Choroid plexus epithelial cell (primary cell): ENCODE measurements at places on chromosomes 5 and 9.

DNA sequence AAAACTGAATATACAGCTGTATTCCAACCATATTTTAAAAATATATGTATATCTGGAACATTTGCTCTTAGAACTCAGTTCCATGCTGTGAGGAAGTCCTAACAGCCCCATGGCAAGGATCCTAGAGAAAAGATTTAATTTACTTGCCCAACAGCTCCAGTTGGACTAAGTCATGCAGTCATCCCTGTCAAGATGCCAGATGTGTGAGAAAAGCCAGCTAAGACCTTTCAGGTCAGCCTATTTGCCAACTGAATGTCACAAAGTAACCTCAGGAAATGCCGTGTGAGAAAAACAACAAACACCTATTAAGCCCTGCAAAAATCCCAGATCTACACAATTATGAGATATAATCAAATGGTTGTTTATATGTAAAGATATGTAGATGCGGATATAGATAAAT is 416.3 kb downstream of the NR2F1-AS1 start:
- peak; percentile 89 for DNase-seq

- peak; percentile 5 for DNase-seq
Observed at GRCh38 chr5:97134634-97135033, 7.8 kb downstream of the LIX1 start.

- DNase-seq = peak; percentile 21
Observed at GRCh38 chr5:123273984-123274383, 149.2 kb downstream of the CEP120 start.

DNA sequence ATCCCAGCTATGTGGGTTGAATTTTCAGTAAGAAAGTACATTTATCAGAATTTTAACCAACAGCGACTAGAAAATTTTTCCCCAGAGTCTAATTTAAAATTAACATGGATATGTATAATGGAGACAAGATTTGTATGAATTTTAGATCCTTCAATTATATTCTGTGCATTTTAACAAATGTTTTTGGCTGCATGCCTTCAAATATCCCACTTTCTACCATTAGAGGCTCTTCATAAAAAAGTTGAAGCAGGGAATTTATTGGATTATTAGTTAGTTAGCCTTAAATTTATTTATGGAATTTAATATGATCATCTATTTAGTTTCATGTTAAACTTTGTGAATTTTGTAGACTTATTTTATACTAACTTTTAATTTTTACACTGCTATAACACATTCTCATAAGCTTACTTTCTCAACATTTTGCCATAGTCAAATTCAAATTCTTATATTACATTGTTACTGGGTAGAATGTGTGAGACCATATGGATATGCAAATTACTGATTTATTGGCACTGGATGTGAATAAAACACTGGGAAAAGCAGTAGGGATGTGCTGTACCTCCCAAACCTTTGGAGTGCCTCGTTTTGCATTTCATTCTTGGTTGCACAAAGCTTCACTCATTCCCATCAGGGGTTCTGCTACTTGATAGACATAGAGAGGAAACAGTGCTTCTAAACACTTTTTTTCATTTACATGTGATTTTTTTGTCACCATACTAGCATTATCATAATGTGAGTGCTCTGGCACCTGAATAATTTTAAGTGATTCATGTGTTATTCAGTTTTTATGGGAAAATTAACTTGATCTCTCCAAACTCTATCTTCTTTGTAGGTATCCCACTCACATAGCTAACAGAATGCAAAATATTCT is 491.8 kb upstream of the COX7C start:
- DNase-seq = no peak

DNA sequence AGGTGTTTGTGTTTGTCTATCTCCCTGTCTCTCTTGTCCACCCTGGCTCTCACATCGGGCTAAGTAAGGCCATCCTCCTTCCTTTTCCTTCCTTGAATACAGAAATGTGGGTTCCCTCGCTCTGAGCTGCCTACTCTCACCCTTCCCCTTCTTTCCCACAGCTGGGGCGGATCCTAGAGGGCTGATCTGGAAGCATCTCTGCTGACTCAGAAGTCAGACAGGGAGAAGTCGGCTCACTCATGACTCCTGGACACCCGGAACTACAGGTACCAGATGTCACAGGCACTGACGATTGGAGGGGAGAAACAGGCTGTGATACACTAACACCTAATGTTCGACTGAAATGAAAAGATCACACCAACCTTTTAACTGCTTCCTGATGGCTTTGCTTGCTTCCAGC is 41.3 kb downstream of the PTPN3 start:
- DNase-seq = no peak
